ENCODE measurements at places on chromosomes 1 and 21.

GRCh38 chr1:201011616-201012015 is 11.9 kb downstream of the KIF21B start:
- no peak for DNase-seq
- H3K4me3 ChIP-seq: no peak overlapping the region
- no peaks in the 10 kb centered on the region for H3K27me3 ChIP-seq
- peaks cover 7% of the 10 kb centered on the region for H3K36me3 ChIP-seq

- H3K4me3 ChIP-seq: no peak overlapping the region
- H3K4me1 ChIP-seq: peaks cover 9% of the 10 kb centered on the region
Observed at GRCh38 chr21:46295177-46295770, 9.1 kb downstream of the YBEY start.

- H3K4me1 ChIP-seq: no peaks in the 10 kb centered on the region
- DNase-seq: no peak
- no peaks in the 10 kb centered on the region for H3K36me3 ChIP-seq
- no peak overlapping the region for H3K27ac ChIP-seq
- H3K4me3 ChIP-seq: no peak overlapping the region
- peaks cover 30% of the 10 kb centered on the region for H3K27me3 ChIP-seq
Observed at GRCh38 chr1:93981274-93981667, 72.0 kb upstream of the GCLM start.

- no peak overlapping the region for H3K4me3 ChIP-seq
- H3K36me3 ChIP-seq: no peaks in the 10 kb centered on the region
Observed at GRCh38 chr1:52892424-52893215, 28.9 kb downstream of the ECHDC2 start.

Measured in activated T-helper 2 cell treated with anti-CD3 and anti-CD28 coated beads, Interferon-gamma antibody, Interleukin-2, Interleukin-4, amounts not matched to agents 10 μg/mL and 5 μg/mL and 100 μg/mL, durations not matched to agents 14 hours and 24 hours and 36 hours (primary cell).